Activated T-cell treated with anti-CD3 and anti-CD28 coated beads for 4 hours (primary cell): ENCODE measurements at places on chromosomes 4 and X.

GRCh38 chrX:147958291-147958690, 22.8 kb upstream of the FMR1NB start:
- no peak for DNase-seq

DNA sequence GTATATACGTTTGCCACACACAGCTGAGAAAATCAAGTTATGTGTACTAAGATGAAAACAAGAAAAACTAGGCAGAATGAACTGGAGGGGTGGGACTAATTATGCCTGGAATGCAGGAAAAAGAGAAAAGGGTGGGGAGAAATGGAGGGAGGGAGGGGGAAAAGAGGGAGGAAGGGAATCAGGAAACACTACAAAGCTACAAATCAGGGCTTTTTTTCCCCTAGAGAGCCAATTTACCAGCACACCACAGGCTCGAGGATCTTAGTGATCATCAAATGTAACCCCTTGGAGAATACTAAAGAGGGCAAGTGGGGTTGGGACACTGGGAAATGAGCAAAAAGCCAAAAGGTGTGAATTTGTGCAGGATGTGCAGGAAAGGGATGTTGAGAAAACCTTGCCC, 451.9 kb downstream of the SMARCA1 start:
- DNase-seq, result no peak

DNA sequence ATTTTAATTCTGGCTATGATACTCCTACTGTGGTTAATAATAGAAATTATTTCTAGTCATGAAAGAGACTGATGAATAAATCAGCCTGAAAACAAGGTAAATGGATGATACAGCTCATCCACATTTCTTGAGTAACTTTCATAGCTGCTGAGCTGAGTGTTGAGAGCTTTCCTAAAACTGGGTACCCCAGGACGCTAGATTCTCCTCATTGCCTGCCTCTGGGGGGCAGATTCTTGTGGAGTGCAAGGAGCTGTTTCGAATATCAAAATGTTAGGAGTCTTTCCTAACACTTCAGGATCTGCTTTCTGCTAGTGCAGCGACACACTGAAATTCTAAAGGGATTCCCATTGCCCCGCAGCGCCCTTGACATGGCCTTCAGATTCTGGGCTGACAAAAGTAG, 2.1 kb downstream of the MND1 start:
- no peak for DNase-seq

- no peak for DNase-seq
Measured at GRCh38 chr4:150385606-150386005, 196.3 kb upstream of the MAB21L2 start.

DNA sequence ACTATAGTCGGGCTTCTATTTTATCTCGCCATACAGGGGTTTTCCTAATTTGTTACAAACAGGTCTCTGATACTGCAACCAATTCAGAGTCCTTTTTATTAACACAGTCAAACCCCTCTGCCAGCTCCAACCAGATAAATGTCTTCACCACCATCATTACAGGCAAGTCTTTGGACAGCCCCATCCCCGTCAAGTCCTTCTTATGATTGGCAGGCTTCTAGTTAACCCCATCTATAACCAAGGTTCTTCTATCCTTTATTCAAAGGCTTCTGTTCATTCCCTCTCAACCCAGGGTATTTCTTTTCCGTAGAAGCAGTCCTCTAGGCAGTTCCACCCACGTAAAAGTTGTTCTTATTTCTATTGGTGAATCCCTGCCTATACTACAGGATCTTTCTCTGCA, 29.9 kb upstream of the FOXR2 start:
- DNase-seq, result no peak

- no peak for DNase-seq
Measured at GRCh38 chr4:106364282-106364681, 4.3 kb downstream of the GIMD1 start.

- DNase-seq, result no peak
Measured at GRCh38 chr4:76459291-76459723, 24.3 kb downstream of the SHROOM3 start.

GRCh38 chrX:101385795-101386541, at the start of gene BTK:
Gene BTK, minus strand, starts transcription at chrX:101386191. Its CDS starts 10,907 bp downstream, at chrX:101375284.
- DNase-seq, result no peak

GRCh38 chrX:98350940-98351339, 1467.2 kb downstream of the RPA4 start:
- no peak for DNase-seq

GRCh38 chr4:8773124-8773931, 98.3 kb downstream of the HMX1 start:
- no peak for DNase-seq

DNA sequence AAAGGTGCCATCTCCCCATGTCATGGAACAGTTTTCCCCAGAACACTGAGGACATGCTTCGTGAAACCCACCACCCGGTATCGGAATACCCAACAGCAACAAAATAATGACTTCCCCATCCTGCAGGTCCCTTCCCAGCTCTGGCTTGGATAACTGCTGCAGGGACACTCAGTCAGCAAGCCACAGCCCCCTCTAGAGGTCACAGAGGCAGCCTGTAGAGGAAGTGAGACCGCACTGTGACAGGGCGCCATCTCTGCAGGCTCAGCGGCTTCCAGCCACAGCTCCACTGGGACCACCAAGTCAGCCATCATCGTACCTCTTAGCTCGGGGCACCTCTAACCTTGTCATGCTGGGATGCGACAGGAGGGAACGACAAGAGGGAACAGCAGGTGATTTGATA, 315.9 kb downstream of the LDB2 start:
- no peak for DNase-seq

DNA sequence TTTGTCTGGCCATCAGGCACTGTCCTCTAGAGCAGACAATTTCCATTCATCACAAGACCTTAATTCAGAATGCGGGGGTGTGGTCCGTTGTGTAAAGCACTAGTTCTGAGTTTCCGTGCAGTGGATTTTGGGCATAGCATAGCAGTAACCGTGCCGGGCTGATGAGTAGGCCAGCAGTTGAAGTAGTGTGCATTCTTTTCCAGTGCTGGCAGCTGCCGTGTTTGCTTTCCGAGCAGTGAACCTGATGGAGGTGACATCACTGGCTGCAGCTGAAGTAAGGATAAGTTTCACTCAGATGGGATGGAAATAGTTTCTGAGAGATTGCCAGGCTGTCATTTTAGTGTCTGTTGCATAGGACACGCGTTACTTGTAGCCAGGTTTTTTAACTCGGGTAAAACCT, 107.0 kb upstream of the STIM2 start:
- DNase-seq, result no peak

DNA sequence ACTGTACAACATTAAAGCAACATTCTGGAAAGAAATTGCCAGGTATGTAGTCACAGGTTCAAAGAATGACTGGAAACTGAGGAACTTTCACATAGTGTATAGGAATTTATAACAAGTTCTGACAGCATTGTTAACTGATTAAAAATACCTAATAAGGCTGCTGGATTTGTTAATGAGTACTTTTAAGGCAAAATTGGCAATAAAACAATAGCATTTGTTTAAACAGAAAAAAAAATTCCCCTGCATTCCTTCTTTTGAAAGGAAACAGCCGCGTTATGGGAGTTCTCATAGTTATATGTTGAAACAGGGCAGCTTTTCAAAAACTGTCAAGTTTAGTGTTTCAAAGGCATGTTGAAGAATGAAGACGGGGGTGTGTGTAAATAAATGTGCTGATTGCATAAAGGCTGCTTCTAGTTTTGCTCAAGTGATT, 282.5 kb upstream of the FAT1 start:
- no peak for DNase-seq

DNA sequence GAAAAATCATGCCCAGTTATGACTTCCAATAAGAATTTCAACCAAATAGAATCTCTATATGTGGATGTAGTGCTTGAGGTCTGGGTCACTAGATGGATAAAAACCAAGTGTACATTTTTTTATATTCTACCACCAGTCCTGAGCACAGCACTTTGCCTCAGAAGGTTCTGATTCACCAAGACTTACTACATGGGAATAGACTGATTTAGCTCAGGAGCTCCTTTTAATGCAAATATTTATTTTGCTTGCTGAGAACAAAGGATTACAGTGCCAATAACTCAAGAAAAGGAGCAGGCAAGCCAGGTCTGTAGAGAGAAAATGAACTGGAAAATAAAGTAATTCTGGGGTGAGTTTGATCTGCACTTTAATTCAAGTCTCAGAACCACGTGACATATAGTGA, 6.4 kb upstream of the XK start:
- no peak for DNase-seq

DNA sequence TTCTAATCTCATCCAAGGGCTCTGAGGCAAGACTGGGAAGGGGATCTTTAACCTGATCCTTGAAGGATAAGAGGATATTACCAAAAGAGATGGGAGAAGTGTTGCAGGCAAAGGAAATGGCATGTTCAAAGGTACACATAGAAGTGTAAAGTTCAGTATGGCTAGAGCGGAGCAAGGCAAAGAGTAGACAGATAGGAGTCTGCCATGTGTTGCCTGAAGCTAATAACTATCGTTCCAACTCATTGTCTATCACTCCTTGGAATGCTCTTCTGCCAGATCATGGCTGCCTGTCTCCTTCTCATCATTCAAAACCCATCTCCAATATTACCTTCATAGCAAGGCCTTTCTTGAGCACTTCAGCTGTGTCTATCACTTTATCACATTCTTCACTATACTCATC, 55.2 kb upstream of the IL1RAPL2 start:
- no peak for DNase-seq

GRCh38 chr4:98482503-98482846, 175.9 kb downstream of the TSPAN5 start:
- DNase-seq, result no peak

GRCh38 chr4:5887361-5888221, 5.3 kb downstream of the CRMP1 start:
- no peak for DNase-seq

GRCh38 chr4:88858752-88859151, 161.1 kb upstream of the NAP1L5 start:
- no peak for DNase-seq

- no peak for DNase-seq
Measured at GRCh38 chrX:130552444-130553073, 150.8 kb downstream of the RBMX2 start.

- no peak for DNase-seq
Measured at GRCh38 chr4:94500685-94501084, 48.9 kb downstream of the PDLIM5 start.

DNA sequence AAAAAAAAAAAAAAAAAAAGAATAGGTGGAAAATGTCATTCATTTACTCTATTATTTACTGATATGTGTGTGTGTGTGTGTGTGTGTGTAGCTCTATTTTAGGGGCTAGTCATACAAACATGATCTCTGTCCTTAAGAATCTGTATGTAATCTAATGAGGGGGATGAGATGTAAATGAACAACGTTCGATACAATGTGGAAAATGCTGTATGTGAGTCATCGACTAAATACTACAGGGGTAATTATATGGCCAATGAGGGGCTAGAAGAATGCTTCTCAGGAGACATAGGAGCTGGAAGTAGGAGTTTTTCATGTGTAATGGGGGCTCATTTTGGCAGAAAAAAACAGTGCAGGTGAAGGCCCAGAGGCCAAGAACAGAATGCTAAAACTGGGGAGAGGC, 41.9 kb downstream of the LEF1 start:
- no peak for DNase-seq

GRCh38 chr4:129622566-129622965, 526.6 kb downstream of the C4orf33 start:
- DNase-seq, result no peak

GRCh38 chr4:176444741-176445140, 125.0 kb downstream of the SPCS3 start:
- DNase-seq, result no peak

DNA sequence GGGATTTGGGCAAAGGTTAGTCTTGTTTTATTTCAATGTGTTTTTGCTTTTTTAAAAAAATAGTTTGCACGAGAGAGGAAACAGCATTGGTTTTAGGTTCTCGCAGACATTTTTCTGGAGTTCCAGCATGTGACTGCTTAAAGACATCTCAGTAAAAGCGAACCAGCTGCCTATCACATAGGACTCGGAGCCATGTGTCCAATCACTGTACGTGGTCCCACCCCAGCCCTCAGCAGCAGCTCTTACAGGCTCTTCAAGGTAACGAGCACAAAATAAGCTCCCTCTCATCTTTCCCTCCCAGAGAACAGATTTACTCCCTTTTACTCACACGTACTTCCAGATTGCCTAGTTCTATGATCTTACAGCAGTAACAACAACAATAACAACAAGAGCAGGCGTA, 68.7 kb downstream of the MCF2 start:
- no peak for DNase-seq

DNA sequence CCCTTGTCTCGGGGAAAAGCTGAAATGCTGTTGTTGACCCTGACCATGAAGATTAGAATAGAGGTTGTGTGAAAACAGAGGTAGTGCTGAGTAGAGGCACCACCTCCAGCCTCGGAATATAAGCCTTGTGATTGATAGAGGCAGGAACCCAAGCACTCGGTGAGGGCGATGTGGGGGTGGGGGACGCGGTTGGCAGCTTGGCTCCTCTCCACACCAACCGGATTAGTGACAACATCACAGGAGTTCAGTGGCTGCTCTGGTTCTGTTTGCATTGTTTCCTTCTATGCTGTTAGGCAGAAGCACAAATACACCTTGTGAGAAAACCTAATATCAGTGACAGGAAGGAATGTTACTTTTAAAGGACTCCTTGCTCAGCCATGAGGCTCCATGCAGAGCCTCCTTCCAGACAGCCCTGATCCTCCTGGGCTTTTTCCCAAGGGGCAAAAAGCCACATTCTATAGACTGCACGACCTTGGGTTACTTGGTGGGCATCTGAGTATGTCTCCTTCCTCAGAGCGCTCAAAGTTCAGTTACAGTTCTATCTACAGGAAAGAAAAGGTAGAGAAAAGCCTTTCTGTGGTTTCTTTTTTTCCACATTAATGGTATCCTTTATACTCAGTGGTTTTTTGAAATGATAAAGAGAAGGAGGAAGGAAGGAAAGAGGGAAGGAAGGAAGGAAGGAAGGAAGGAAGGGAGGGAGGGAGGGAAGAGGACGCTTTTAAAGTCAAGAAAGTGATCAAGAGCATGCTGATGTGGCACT, 150.4 kb upstream of the NOCT start:
- no peak for DNase-seq

DNA sequence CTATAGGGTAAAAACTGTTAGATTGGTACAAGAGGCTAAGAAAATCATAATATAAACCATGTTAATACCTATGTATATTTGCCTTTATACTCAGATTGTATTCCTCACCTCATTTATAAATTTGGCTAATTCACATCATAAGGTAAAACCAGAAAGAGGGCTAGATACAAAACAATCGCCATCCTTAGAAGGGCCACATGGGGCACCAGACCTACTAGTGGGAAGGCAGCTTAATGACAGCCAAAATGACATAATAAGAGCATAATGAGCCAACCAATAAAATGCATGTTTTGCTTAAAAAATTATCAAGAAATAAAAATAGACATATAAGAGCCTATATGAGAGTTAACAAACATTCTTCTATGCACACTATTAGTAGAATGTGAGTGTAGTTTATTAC, 107.3 kb upstream of the PRDX4 start:
- no peak for DNase-seq

- no peak for DNase-seq
Measured at GRCh38 chr4:123299212-123299691, 97.3 kb upstream of the SPRY1 start.
